ENCODE measurements at places on chromosomes 5 and 9.

DNA sequence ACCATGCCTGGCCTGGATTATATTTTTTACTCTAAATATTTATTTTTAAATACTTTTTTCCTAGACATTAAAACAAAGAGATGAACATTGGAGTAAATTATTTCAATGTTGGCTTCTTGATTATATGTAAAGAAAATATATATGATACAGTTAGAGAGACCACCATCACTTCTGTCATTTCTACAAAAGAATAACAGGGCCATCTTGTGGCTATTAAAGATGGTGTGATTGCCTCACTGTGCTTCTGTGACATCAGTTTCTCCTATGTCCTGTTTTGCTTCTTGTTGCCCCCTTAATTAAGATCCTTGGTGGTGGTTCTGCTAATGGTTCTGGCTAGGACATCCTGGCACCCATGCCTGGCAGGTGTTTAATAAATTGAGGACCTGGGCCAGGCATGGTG is 32.9 kb downstream of the NDFIP1 start:
- no peak for DNase-seq

DNA sequence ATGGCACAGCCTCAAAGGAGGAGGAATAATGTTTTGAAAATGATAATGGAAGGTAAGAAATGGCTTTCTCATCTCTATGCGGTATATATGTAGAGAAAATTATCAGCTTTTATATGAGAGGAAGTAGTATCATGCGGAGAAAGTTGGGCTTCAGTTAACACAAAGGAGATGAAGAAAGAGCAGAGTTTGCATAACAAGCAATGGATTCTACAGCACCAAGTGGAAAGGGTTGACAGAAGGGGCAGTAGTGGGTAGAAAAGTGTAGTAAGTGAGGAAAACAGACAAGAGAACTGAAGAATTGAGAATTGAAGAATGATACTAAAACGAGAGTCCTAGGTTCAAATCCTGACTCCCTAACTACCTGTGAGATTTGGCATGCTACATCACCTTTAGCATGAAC is 51.0 kb downstream of the GNG10 start:
- DNase-seq, result no peak

DNA sequence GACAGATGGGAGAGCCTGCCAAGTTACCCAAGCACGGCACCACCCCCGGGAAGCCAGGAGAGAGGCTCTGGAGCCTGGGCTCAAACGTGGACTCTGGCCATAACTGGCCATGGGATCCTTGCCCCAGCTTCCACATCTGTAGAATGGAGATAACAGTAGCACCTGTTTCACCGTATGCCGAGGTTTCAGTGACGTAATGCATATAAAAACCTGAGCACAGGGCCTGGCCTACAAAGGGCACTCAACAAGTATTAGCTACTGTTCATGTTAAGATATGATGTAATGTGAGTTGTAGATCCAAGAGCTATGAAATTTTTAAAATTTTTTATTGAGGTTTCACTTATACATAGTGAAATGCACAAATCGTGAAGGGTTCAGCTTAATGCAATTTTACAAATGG is 82.2 kb upstream of the BARHL1 start:
- no peak for DNase-seq

- DNase-seq, result no peak
Observed at GRCh38 chr9:33148367-33149014, 18.6 kb downstream of the B4GALT1 start.

GRCh38 chr5:176619569-176620332 is 9.8 kb upstream of the GPRIN1 start:
- DNase-seq, result no peak
